ENCODE measurements at places on chromosomes 6 and 20. TPM values are rescaled to one million over a fixed set of nuclear protein-coding genes. Genes with fewer than 3 reads are reported as not detected.

The CFB gene
- 74.9 TPM for total RNA-seq

GRCh38 chr20:4512891-4513550 lies 208.7 kb upstream of the PRND start:
- no peak for DNase-seq
- no peaks in the 10 kb centered on the region for H3K27me3 ChIP-seq
- no peak overlapping the region for H3K27ac ChIP-seq

DNA sequence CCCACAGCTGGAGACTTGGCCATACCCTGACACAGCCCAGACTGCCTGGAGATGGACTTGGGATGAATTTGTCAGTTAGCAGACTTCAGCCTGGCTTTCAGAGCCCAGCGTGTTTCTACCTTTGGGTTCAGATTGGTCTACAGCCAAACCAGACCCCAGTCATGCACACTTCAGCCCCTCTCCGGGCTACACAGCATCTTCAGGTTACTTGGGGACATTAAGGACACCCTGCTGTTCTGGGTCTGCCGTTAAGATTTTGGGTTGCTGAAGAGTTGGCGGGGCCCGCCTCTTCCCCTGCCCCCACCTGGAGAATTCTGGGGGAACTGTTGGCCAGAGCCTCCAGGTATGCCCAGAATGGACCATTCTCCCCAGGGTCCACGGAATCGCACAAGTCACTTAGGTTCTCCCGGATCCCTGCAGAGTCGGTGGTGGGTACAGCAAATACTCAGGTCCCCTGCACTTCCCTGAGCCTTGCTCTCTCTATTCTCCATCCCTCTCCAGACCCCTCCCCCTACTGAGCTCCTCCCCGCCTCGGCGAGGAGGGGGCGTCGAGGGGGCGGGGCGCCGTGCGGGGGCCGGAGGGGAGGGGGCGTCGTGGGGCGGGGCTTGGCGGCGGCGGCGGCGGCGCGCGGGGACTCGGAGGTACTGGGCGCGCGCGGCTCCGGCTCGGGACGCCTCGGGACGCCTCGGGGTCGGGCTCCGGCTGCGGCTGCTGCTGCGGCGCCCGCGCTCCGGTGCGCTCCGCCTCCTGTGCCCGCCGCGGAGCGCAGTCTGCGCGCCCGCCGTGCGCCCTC lies at the start of gene PTK7:
PTK7 (plus strand) TSS at position 645 of the 794 bp plus-strand sequence. CDS start 175 bp downstream, outside the sequence.
- peak; percentile 85 for DNase-seq
- no peaks in the 10 kb centered on the region for H3K36me3 ChIP-seq
- peak within 1 kb of the TSS; percentile 74 for H3K4me3 ChIP-seq

- DNase-seq = peak; percentile 84
- no peaks in the 10 kb centered on the region for H3K36me3 ChIP-seq
- peak overlapping the region; percentile 23 for H3K4me3 ChIP-seq
- peaks cover 21% of the 10 kb centered on the region for H3K4me1 ChIP-seq
- H3K27me3 ChIP-seq = no peaks in the 10 kb centered on the region
- peak overlapping the region; percentile 92 for H3K27ac ChIP-seq
Observed at GRCh38 chr6:33018904-33019303, 9.5 kb upstream of the HLA-DOA start.

DNA sequence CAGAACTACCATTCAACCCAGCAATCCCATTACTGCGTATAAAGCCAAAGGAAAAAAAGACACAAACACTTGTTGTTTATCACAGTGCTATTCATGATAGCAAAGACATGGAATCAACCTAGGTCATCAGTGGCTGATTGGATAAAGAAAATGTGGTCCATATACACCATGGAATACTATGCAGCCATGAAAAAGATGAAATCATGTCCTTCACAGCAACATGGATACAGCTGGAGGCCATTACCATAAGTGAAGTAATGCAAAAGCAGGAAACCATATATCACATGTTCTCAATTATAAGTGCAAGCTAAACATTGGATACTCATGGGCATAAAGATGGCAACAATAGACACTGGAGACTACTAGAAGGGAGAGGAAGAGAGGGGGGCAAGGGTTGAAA lies 299.6 kb downstream of the ADGRG6 start:
- no peaks in the 10 kb centered on the region for H3K36me3 ChIP-seq
- H3K27ac ChIP-seq = no peak overlapping the region
- H3K27me3 ChIP-seq = no peaks in the 10 kb centered on the region
- no peak overlapping the region for H3K4me3 ChIP-seq
- no peak for DNase-seq

GRCh38 chr6:144619966-144620365 lies 334.8 kb downstream of the UTRN start:
- no peak for DNase-seq
- no peak overlapping the region for H3K4me3 ChIP-seq
- no peaks in the 10 kb centered on the region for H3K4me1 ChIP-seq
- H3K27ac ChIP-seq = no peak overlapping the region

Measured in upper lobe of right lung (tissue), 1 donor.